Renal cortical epithelial cell (primary cell): ENCODE measurements at places on chromosomes 6 and 20. TPM values are rescaled to one million over a fixed set of nuclear protein-coding genes. Genes with fewer than 3 reads are reported as not detected.
A peak's percentile ranks its signal among the peaks of the same experiment; 100 is the strongest.

DNA sequence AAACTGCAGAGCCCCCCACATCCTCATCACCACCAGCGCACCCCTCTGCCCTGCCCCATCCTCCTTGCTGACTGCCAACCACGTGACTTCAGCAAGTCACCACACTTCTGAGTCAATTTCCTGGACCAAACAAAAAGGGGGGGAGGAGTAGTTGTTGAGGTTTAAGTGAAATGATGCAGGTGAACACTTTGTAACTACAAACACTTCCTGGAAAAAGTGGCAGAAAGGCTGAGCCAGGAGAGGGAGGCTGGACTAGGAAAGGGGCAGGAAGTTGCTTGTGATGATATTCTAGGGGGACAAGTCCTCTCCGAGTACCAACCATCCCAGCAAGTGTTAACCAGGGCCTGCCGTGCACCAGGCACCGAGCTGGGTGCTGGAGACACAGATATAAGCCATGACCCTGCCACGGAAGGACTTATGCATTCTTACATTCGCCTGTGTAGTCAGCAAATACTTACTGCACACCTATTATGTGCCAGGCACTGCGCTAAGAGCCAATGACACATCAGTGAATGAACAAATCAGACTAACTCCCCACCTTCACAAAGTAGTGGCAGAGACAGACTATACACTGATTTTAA lies 67.3 kb downstream of the PREX1 start:
- peak; percentile 71 for DNase-seq

- DNase-seq: peak; percentile 99
These were observed 6.3 kb downstream of the OSER1 start for GRCh38 chr20:44204156-44204831.

DNA sequence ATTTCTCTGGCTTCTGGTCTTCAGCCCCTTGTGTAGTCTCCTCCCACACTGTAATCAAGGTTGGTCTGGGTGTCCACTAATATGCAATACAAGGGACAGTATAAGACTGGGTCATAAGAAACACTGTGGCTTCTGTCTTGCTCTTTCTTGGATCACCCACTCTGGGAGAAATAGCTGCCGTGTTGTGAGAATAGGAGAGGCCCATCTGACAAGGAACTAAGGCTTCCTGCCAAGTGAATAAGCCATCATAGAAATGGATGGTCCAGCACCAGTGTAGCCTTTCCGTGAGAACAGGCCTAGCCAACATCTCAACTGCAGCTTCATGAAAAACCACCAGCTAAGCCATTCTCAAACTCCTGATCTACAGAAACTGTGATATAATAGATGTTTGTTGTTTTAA lies 23.3 kb downstream of the BAG2 start:
- no peak for DNase-seq

Gene GSTA2
- total RNA-seq: 0.15 TPM in 1 of 2 replicates, not detected in the other

GRCh38 chr20:5719861-5720403 lies 30.3 kb upstream of the SHLD1 start:
- no peak for DNase-seq

DNA sequence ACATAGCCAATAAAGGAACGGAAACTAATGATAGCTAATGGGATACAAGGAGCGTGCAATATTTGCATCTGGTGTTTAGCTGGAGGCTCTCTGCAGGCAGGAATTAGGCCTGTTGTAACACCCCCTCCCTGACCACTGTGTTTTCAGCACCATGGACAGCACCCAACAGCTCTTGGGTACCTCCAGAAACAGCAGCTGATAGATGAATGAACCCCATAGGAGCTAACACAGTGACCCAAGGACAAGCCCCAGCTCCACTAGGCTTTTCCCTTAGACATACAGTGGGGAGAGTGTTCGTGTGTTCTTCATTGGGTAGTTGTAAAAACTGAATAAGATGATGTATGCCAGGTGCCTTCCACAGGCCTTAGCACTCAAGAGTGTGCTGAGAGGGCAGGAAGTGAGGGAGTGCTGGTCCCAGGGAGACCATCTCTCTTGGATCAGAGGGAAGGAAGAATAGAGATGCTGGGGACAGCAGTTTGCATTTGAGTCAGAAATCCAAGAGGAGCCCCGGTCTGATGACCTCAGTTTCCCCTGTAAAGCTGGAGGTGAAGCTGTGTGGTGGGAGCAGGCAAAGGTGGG lies 161.3 kb downstream of the PHACTR3 start:
- DNase-seq: no peak

DNA sequence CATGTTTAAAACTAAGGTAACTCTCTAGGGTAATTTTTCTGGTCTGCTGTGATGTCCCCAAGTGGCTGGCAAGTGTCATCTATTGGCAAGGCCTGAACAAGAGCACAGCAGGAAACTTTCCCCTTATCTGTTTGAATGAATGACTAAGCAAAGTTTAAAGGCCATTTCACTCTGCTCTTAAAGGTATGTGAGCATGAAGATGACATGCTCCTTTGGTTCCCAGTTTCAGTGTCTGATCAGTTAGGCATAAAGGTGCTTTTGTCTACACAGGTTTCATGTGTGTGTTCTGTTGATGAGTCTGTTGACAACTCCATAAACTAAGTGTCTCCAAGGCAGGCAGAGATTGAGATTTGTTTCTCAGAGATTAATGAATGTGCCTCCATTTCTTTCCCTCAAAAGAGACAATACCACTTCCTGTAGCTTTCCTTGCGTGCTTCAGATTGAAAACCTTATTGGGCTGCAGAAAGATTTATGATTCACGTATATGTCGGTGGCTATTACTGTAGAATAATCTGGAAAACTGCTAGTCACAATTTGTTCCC lies 83.9 kb downstream of the MAP3K7 start:
- DNase-seq: peak; percentile 52

DNA sequence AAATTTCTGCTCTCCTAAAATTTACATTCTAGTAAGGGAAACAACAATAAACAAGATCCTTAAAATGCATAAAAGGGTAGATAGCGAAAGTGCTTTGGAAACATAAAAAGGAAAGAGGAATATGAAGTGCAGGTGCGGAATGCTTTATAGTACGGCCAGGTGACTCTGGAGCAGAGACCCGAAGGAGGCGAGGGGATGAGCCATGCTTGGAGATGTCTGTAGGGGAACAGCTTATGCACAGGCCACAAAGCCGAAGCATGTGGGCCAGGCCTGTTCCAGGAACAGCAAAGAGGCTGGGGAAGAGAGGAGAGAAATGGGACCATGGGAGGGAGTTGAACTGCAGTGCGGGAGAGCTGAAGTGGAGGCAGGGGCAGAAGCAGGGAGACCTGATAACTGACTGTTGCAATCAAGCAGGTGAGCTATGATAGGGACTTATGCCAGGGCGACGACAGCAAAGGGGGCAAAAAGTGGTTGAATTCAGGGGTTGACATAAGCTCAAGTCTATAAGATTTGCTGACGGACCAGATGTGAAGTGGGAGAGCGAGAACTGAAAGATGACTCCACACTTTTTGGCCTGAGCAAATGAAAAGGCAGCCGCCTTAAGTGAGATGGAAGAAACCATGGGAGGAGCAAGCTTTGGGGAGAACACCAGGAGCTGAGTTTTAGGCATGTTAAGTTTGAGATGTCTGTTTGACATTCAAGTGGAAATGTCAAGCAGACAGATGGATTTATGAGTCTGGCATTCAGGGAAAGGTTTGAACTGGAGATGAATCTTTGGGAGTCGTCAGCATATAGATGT lies 83.1 kb downstream of the CNBD2 start:
- DNase-seq: no peak

- peak; percentile 63 for DNase-seq
These were observed 7.3 kb upstream of the ULBP2 start for GRCh38 chr6:149934249-149935156.

DNA sequence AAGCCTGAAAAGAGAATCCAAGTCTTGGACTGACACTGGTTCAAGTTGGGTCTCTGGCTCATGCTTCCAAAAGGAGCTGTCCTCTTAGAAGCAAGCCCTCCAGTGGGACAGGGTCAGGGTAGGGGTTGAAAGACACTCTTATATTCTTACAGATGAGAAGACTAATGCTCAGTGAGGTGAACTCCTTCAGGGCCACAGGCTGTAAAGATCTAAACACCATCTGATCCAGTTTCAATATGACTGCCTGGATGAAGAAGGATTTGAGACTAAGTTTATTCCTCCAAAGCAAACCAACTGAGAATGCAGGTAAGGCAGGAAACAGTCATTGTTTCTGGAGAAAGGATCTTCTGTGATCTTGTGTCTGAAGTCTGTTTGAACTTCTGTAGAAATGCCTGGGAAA lies 99.0 kb upstream of the TAB2 start:
- DNase-seq: no peak

Gene ARMH2
- not detected in 2 replicates for total RNA-seq

Gene SNAP91
- 0.10 TPM in 1 of 2 replicates, not detected in the other for total RNA-seq

DNA sequence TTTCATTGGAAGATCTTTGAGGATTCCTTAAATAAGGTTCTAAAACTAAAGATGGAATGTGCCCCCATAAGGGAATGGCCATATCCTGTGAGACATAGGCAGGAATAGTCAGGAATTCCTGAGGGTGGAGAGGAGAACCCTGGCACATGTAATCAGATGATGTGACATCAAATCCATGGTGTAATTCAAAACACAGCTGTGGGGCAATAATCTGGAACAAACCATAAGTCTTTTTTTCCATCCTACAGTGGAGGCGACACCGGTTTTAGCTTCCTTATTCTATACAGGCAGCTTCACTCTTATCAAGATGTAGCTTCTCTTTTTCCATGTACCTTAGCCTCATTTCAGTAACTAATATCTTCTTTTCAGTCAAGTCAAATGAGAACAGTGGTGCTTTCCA lies 133.6 kb upstream of the CITED2 start:
- no peak for DNase-seq

Gene PPP1R3D
- total RNA-seq: 7.4 and 7.8 TPM in 2 replicates

DNA sequence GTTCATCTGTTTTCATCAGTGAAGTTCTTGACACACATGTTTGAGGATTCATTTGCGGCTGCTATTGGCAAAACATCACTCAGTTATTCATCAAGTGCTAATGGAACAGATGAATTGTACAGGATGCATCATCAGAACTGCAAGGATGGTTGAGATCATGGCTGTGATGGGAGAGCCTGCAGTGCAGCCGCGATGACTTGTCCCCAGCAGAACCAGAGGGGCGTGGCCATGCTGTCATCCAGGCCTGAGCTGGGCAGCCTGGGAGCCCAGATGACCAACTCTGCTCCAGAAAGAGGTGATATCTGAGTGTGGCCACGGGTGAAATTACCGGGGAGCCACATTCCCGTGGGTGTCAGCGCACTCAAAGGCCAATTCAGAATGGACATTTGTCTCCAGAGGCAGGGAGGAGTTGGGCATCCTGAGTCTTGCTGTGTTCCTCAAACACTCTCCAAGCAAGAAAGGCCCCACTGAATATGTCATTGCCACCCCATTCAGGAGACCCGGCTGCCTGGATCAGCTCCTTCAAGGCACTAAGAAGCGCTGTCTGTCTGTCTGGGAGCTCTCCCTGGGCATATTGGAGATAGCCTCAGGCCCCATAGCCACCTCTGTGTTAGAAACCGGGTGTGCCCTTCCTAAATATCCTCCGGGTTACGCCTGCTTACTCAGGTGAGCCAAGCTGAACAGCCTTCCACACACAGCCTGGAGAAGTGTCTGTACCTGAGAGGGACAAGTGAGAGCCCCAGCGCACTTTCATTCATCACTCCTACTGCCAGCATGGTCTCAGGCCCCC lies 66.7 kb downstream of the SYNDIG1 start:
- DNase-seq: no peak

GRCh38 chr6:110035321-110035720 lies 57.2 kb downstream of the GPR6 start:
- DNase-seq: no peak

- no peak for DNase-seq
These were observed 111.4 kb downstream of the FYN start for GRCh38 chr6:111761783-111762312.

Gene CFAP61
- 2.0 TPM in 1 of 2 replicates, not detected in the other for total RNA-seq

Gene LY6G6F
- total RNA-seq: not detected in 2 replicates

Gene RAB44
- total RNA-seq: not detected in 2 replicates

Gene SCRT2
- total RNA-seq: not detected in 2 replicates

DNA sequence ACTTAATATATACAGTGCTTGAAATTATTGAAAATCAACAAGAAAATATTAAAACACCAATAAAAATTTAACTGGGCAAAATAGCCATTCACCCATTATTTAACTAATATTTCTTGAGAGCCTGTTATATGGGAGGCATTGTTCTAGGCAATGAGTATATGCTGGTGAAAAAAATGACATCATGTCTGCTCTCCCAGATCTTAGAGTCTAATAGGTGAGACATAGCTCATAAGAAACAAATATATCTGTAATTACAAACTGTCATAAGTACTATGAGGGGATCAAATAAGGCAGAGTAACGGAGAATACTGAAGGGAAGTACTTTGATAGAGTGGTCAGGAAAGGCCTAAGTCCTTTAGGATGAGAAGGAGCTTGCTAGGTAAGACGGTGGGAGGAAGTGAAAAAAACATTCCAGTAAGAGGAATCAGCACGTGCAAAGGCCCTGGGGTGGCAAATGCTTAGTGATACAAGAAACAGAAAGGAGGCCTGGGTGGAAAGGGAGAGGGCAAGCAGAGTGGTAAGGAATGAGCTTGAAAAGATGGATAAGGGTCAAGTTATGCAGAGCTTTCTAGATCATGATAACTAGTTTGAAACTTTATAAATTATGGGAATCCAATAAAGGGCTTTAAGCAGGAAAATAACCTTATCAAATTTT lies 12.2 kb upstream of the FYN start:
- DNase-seq: no peak

GRCh38 chr6:139590206-139590605 lies 215.8 kb upstream of the CITED2 start:
- DNase-seq: no peak

- DNase-seq: peak; percentile 27
These were observed 280.6 kb upstream of the PRDM1 start for GRCh38 chr6:105805501-105806023.
